ENCODE measurements at places on chromosomes 2 and 18.

DNA sequence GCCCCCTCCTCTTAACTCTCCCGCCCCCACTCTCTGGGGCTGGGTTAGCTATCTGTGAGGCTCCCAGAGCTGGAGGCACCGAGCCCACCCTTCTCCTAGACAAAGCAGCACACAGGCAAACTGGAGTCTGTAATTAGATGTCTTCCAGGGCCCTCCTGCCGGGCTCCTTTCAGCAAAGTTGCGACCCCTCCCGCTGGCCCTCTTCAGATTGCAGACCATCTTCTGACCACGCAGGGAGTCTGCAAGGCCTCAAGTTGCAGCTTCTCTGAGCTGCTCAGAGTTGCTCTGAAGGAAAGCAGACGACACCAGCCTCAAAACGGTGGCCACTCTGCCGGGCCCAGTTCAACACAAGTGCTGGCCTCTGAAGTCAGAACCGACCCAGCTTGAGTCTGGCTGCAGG lies 228.4 kb upstream of the COPS8 start:
- no peak for DNase-seq

- no peak for DNase-seq
These were observed 55.5 kb downstream of the LIPG start for GRCh38 chr18:49617329-49617695.

- no peak for DNase-seq
These were observed 39.9 kb upstream of the COBLL1 start for GRCh38 chr2:164881524-164881923.

DNA sequence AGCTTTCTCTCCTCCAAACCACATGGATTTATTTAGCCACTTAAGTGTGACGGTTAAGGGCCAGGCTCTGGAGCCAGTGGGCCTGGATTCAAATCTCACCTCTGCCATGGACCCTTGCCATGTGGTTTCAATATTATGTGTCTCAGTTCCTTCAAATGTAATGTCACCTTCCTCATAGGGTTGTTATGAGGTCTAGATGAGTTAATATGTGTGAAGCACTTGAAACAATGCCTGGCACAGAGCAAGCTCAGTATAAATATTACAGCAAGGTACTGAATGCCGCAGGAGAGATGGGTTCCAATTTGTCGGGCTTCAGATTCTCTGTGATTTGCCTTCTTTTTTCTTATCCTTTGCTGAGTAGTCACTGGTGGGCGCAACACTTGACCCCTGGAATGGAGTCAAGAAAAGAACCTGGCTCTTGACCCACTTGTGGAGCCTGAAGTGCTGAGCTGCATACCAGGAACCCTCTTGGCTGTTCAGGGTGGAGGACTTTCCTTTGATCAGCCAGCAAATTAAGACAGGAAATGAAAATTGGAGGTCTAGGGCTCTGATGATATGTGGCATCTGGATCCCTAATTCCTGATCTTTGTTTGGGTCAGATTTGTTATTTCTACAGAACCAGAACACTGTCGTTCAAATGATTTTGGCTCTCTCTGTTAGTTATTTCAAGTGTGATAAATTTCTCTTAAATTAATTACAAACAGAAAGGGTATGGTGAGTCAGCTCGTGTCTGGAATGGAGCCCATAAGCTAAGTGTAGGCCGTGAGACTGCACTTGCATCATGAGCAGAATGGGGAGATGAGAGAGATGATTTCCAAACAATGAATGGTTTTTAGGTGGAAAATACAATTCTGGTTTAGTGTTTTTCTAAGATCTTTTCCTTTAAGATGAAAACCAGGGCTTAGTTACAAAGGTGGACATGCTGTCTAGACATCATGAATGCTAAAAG lies 293.0 kb downstream of the KCNS3 start:
- DNase-seq: no peak

DNA sequence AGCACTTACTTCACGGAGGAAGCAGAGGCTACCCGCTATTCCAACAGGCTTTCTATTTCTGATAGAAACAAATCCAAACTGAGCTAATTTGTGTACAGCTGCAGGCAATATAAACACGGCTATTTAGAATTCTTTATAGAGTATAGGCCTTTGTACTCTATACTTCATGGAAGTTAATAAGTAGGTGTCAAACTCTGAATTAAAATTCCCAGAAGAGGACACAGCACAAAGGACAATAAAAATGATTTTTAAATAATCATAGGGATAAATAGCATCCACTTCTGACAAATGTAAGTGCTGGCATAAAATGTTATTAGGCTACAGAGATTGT lies 261.5 kb downstream of the AFF3 start:
- no peak for DNase-seq

DNA sequence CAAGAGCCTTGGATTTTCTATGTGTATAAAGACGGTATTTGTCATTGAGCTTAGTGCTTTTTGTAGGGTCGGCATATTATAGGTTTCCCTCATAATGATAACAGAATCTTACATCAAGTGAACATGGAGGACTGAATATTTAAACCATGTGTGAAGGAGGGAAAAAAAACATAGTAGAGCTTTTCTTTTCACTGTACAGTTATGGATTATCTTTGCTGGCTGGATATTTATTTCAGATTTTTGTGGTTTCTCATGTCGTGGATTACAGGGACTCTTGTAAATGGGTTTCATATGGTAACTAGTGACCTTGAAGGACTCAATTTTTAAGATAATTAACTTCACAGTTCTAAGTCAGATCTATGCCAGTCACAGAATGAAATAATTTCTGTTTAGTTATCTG lies 330.2 kb upstream of the NRP2 start:
- no peak for DNase-seq

DNA sequence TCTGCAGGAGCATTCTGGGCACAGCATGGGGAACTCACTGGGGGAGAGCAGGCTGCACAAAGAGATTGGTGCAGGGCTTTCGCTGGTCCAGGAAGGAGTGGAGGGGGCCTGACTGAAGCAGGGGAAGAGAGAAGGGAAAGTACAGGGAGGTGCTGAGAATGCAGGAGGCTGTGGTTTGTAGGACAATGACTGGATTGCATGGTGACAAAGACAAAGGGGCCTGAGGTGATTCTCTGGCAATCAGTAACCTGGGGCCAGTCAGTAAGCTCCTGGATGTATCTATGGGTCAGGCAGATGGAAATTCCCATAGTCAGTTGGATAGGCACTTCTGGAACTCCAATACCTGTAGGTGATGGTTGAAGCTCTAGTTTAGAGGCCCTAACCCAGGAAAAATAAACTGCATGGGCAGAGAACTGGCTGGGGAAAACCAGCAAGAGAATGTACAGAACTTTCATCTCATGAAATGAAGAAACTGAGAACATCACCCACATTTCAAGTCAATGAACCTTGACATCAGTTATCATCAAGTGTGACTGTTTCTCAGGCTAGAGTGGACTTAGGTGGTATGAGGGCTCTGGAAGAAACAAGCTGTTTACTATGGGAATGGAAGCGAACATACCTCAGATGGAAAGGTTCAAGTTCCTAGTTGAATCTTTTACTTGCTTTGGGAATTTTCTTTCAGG lies 193.2 kb downstream of the TPGS2 start:
- no peak for DNase-seq

DNA sequence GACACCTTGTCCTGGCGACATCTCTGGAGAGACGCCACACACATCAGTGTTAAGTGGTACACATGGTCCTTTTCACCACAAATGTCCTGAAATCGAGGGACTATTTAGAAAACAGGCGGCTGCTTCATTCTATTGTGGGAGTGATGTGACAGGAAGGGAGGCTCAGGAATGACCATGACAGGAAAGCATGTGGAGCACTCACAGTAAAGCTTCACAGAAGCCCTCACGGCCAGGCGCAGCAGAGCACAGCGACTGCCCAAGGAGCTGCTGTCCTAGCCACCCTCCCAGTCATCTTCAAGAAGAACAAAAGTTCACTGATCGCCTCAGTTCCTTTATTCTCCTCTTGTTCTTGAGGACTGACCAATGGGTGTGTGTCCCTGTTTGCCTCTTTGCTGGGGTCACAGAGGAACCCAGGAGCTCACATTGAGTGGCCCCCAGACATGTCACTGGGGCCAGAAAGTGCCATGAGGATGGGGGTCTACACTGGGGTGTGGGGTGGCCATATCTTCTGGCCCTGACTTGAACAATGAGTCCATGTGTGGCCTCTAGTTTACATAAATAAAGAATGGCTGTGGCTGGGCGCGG lies 84.6 kb upstream of the RANBP2 start:
- DNase-seq: no peak

GRCh38 chr2:96225016-96225533 lies 16.4 kb upstream of the STARD7 start:
- no peak for DNase-seq

- peak; percentile 48 for DNase-seq
These were observed 91.3 kb downstream of the ASXL2 start for GRCh38 chr2:25787020-25787419.

DNA sequence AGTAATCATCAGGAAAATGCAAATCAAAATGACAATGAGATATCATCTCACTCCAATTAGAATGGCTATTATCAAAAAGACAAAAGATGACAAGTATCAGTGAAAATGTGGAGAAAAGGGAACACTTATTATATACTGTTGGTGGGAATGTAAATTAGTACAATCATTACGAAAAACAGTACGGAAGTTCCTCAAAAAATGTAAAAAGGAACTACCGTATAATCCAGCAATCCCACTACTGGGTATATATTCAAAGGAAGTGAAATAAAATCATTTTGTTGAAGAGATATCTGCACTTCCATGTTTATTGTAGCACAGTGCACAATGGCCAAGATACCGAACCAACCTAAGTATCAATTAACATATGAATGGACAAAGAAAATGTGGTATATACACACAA lies 52.4 kb upstream of the TEX51 start:
- no peak for DNase-seq
